ENCODE measurements at places on chromosomes 16 and 17. TPM values are rescaled to one million over a fixed set of nuclear protein-coding genes. Genes with fewer than 3 reads are reported as not detected.

GRCh38 chr16:66128371-66128770 lies 238.1 kb upstream of the CDH5 start:
- peaks cover 28% of the 10 kb centered on the region for H3K4me1 ChIP-seq
- H3K4me3 ChIP-seq = no peak overlapping the region
- H3K27me3 ChIP-seq = peaks cover 67% of the 10 kb centered on the region
- no peaks in the 10 kb centered on the region for H3K36me3 ChIP-seq
- H3K27ac ChIP-seq = peak overlapping the region; percentile 35

- H3K36me3 ChIP-seq = peaks cover 4% of the 10 kb centered on the region
- H3K4me3 ChIP-seq = no peak overlapping the region
- H3K27ac ChIP-seq = no peak overlapping the region
- no peak for DNase-seq
Measured at GRCh38 chr17:15332338-15332737, 9.1 kb downstream of the TEKT3 start.

GRCh38 chr16:12546918-12547607 lies 256.6 kb downstream of the CPPED1 start:
- no peak for DNase-seq
- H3K4me1 ChIP-seq = no peaks in the 10 kb centered on the region
- H3K27me3 ChIP-seq = no peaks in the 10 kb centered on the region
- no peaks in the 10 kb centered on the region for H3K36me3 ChIP-seq
- no peak overlapping the region for H3K4me3 ChIP-seq

The TPSD1 gene
- total RNA-seq = not detected

GRCh38 chr17:17485420-17485819 lies 8.6 kb downstream of the MED9 start:
- peaks cover 27% of the 10 kb centered on the region for H3K36me3 ChIP-seq
- H3K27ac ChIP-seq = no peak overlapping the region
- DNase-seq = no peak
- peaks cover 6% of the 10 kb centered on the region for H3K4me1 ChIP-seq
- H3K4me3 ChIP-seq = no peak overlapping the region

DNA sequence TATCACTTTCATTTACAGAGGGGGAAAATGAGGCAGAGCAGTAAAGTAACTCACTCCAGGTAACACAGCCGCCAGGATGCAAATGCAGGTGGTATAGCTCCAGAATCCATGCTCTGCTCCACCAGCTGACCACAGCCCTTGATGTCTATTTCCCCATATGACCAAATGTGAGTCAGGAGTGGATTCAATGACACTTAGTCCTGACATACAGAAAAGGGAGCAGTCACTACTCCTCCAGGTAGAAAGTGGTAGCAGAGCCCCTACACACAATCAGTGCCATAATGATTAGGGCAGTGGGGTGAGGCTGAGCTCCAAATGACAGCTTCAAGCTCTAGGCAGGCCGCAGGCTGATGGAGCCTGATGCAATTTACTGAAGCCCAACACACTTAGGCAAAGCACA lies 43.3 kb upstream of the GFOD2 start:
- H3K4me1 ChIP-seq = no peaks in the 10 kb centered on the region
- no peak overlapping the region for H3K27ac ChIP-seq
- peaks cover 11% of the 10 kb centered on the region for H3K36me3 ChIP-seq
- H3K27me3 ChIP-seq = no peaks in the 10 kb centered on the region

DNA sequence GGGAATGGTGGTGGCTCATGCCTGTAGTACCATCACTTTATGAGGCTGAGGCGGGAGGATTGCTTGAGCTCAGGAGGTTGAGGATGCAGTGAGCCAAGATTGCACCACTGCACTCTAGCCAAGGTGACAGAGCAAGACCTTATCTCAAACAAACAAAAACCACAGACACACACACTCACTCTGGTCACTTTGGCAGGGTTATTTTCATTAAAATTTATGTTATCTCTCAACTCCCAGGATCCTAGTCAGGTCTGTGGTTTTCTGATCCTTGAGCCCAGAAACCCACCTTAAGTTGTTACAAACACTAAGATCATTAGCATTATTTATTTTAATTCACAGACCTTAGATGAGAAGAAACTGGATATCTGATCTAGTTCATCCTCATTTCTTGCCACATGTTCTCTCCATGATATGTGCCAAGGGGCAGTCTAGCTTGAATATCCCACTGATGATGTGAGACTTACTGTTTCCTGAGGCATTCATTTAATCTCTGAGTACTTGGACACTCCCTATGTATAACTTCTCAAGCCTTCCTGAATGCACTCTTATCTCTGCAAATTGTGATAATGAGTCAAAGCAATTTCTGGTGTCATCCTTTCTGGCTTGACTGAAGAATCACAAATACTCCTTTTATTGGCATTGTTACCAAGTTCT lies 9.6 kb downstream of the ABHD15 start:
- peaks cover 4% of the 10 kb centered on the region for H3K36me3 ChIP-seq
- no peak overlapping the region for H3K27ac ChIP-seq
- peaks cover 17% of the 10 kb centered on the region for H3K27me3 ChIP-seq
